ENCODE measurements at places on chromosomes 4 and X.

DNA sequence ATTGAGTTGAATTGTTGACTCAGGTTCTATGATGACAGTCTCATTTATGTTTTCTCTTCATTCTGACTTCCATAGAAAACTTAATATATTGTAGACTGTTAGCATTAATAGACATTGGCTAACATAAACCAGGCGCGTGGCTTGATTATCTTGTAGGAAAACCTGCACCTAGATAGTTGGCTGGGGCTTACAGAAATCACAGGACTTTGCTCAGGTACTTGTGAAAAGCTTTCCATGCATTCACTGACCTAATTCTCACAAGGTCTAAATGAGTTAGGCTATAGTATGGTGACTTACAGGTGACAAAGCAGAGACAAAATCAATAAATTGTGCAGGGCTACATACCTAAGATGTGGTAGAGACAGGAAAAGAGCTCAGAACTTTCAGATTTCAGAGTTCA is 212.8 kb downstream of the GPAT3 start:
- no peak for DNase-seq

DNA sequence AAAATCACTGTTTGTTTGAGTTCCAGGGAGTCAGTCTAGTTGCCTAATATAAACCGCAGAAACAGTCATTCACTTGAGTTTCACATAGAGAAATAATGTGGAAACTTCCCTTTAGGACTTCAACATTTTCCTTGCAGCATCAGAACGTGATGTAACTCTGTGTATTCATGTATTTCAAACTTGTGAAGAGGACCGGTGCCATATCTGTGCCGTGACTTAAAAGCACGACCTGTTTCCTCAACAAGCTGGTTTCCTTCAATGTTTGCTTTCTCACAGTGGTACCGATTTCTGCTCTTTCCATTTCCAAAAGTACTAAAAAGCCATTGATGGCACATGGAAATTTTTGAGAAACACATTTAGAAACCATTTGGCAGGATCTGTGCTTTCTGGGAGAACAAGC is 166.6 kb upstream of the RAPGEF2 start:
- DNase-seq = peak; percentile 10

- peak; percentile 4 for DNase-seq
Measured at GRCh38 chrX:75746891-75747639, 38.0 kb downstream of the MAGEE2 start.

- no peak for DNase-seq
Measured at GRCh38 chr4:85298037-85298436, 176.9 kb upstream of the ARHGAP24 start.

DNA sequence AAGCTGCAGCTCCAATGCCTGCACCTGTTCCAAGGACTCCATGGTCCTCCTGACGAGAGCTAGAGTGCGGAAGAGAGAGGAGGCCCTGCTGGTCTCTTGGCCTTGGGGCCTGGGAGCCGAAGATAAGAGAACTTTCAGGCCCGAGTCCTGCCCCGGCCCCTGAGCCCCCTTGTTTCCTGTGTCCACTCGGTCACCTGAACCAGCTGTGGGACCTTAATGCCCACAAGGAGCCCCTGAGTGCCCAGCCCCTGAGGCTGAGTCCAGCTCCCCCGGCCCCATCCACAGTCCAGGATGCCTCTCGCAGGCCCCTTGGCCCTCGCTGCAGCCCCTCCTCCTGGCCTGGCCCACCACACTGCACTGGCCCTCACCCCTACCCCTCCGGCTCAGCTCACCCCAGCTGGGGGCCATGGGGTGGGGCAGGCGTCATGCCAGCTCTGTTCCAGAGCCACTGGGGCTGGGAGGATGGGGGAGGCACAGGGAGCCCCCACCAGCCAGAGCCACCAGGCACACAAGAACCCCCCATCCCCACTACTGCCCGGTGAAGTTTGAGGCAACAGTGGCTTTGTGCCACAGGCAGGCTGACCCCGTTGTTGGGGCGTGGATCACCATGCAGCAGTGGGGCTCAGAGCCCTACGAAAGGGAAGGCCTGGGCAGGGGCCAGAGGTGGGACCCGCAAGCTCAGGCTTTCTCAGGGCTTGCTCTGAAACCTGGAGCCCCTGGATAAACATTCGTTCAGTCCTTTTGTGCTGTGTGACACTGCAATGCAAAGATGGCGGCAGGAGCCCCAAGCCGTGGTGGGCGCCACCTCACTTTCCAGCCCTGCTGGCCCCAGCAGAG is 14.1 kb downstream of the NAT8L start:
- no peak for DNase-seq

DNA sequence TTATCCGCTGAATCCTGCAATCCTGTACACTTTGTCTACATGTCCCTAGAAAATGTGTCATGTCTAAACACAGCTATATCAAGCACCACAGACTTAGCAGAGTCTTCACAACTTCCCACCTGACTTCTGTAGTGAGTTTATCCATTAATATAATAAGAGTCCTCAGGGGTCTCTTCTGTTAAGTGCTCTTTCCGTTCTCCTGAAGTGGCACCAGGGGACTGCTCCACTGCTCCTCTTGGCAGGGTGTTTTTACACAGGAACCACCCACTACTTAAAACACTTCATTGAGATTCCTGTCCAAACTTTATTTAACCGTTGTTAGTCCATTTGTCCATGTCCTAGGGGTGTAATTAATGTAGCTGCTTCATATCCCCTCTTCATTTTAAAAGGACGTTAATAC is 1000.4 kb downstream of the STPG2 start:
- DNase-seq = no peak

GRCh38 chrX:153469811-153470410 is 465 bp downstream of the HAUS7 start:
- DNase-seq = no peak

GRCh38 chr4:113471146-113471860 is 290.2 kb downstream of the CAMK2D start:
- no peak for DNase-seq

GRCh38 chr4:105714071-105714521 is 5.5 kb downstream of the GSTCD start:
- no peak for DNase-seq

DNA sequence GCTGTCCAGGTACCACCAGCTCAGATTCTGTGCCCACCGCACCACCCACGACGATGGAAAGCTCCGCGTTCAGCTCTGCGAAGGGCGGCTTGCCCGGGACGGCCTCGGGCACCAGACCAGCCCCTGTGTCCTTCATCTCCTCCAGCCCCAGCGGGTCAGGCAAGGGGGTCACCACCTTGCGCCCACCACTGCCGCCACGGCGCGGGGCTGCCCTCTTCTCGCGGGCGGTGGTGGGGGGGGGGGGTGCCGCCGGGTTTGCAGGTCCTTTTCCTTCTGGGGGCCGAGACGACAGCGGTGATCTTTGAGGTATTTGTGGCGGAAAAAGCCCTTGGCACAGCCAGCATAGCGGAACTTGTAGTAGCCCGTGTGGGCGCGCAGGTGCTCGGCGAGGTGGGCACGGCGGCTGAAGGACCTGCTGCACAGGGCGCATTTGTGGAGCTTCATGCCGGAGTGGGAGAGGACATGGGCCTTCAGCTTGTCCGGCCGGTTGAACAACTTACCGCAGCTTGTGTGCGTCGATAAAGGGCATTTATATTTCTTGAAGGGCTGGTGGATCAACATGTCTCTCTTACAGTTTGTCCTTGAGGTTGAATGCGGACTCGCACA is 50.9 kb downstream of the CFAP299 start:
- DNase-seq = no peak

DNA sequence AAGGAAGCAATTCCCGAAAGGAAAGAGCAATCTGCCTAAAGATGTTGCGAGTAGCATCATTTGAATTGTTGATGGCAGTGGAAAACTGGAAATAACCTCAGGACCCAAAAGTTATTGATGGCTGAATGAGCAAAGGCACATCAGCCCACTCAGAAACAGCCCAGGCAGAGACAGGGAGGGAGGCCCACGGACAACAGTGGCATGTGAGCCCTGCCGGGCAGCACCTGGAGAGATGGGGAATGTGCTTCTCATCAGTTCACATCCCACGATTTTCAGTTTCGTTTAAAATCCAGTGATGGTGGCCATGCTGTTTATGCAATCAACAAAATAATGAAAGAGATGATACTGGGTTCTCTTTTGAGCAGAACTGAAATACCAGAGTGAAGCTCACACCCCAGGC is 80.0 kb downstream of the JAKMIP1 start:
- no peak for DNase-seq

DNA sequence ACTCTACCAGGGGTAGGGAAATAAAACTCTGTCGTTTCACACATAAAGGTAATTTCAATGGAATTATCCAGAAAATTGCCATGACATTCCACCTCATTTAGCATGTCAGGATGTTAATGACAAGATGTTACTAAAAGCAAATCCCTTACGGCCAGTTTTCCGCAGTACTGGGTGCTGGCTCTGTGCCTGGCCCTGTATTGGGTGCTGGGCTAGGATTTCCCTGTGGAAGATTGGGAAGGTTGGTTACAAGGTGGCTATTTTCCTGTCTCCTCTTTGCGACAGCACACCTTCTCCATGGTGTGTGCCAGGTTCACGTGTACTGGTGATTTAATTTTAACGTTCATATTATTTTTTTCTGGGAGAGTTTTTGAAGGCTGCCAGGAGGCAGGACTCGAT is 13.1 kb downstream of the KLKB1 start:
- DNase-seq = no peak

DNA sequence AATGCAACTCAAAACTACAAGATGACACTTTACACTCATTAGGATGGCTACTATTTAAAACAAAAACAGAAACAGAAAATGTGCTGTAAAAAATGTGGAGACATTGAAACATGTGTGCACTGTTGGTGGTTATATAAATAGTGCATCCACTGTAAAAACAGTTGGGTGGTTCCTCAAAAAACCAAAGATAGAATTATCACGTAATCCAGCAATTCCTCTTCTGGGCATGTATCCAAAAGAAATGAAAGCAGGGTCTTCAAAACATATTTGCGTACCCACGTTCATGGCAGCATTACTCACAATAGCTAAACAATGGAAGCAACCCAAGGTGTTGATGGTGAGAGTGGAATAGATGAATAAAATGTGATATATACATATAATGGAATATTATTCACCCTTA is 967.2 kb downstream of the TRAM1L1 start:
- no peak for DNase-seq

GRCh38 chrX:110699109-110699508 is 96.5 kb downstream of the CHRDL1 start:
- DNase-seq = no peak

DNA sequence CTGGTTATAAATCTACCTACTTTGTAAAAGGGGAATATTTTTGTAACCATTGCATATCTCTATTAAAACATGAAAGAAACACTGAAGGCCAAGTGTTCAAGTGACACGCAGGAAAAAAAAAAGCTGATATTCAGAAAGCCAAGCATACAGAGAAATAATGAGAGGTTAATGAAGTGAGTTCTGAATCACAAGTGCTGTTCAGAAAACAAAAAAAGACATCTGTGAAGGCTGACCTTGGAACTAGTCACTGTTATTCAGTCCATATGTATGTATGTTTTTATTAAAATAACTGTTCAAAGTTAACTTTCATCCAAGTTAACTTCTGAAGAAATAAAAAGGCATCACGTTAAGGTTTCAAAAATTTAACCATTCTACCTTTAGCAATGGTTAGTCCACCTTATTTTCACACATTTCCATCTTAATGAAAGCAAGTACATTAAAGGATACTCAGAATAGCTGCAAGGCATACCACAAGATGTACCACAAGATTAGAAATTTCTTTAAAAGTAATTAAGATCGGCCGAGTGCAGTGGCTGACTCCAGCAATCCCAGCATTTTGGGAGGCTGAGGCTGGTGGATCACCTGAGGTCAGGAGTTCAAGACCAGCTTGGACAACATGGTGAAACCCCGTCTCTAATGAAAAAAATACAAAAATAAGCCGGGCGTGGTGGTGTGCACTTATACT is 31.4 kb downstream of the SH3RF1 start:
- DNase-seq = no peak

DNA sequence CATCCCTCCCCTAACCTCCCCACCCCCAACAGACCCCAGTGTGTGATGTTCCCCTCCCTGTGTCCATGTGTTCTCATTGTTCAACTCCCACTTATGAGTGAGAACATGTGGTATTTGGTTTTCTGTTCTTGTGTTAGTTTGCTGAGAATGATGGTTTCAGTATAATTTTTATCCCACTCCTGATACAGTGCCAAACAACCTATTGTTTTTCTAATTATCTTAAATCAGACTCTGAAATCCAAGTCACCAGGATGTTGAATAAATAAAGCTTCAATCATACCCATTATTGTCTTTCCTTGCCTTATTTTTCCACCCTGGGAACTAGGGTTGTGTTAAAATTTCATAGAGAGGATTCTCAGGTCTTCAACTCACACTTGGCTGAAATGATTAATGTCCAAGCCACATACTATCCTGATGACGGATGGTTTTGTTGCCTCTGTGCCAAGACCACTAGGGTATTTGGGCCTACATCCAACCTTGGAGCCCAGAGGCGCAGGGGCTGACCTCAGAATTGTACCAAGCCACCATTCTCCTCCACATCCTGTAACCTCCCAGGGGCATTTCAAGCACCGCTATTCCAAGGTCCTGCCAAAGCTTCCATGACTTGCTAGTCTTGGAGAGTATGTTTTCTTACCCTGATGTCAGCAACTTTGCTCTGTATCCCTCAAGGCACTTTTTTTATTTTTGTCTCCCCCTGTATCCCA is 332.4 kb downstream of the ARHGAP24 start:
- DNase-seq = no peak

- no peak for DNase-seq
Measured at GRCh38 chrX:15790769-15791290, 546 bp downstream of the ZRSR2 start.

- DNase-seq = no peak
Measured at GRCh38 chrX:41445781-41446358, 1.3 kb upstream of the NYX start.

DNA sequence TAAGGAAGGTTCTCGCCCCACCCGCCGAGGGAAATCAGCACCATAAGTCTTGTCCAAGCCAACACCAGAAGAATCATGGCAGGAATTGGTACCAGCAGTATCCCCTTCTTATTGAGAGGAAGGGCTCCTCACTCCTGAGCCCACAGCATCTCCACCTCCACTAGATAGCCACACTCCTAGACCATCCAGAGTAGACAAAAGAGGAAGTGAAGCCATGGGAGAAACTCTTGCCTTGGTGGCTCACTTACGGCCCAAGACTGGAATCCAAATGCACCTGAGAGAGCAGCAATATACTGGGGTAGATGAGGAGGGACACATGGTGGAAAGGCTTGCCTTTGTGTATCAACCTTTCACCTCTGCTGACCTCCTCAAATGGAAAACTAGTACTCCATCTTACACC is 255.3 kb upstream of the PRKX start:
- no peak for DNase-seq

GRCh38 chr4:76780781-76781697 is 116.9 kb downstream of the SOWAHB start:
- DNase-seq = no peak

GRCh38 chr4:88188738-88189417 is 30.4 kb upstream of the ABCG2 start:
- DNase-seq = no peak

DNA sequence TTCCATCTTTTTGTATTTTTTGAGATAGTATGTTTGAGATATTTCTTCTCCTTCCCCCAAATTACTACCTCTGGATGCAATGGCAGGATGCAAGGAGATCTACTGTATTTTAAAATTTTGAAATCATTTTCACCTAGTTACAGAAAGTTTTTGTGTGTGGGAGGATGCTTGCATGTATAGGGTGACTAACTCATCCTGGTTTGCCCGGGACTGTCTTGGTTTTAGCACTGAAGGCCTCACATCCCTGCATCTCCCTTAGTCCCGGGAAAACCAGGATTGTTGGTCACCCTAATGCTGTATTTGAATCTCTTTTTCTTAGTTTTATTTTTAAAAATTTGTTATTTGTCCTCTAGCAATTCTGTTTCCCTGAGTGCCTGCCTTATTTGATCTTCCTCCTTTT is 12.1 kb downstream of the SUPT20HL2 start:
- no peak for DNase-seq

All from CD4-positive, alpha-beta T cell treated with Interferon gamma for 1 hour (primary cell).